ENCODE measurements at places on chromosomes 1 and 21. TPM values are rescaled to one million over a fixed set of nuclear protein-coding genes. Genes with fewer than 3 reads are reported as not detected.

GRCh38 chr1:1026599-1027413 lies 6.9 kb downstream of the AGRN start:
- H3K4me1 ChIP-seq: peaks cover 33% of the 10 kb centered on the region
- no peaks in the 10 kb centered on the region for H3K27me3 ChIP-seq
- DNase-seq: no peak
- no peak overlapping the region for H3K4me3 ChIP-seq
- H3K27ac ChIP-seq: no peak overlapping the region

The GJB3 gene
- not detected for total RNA-seq

The GJA8 gene
- not detected for total RNA-seq

The GNPAT gene
- 44.9 TPM for total RNA-seq

DNA sequence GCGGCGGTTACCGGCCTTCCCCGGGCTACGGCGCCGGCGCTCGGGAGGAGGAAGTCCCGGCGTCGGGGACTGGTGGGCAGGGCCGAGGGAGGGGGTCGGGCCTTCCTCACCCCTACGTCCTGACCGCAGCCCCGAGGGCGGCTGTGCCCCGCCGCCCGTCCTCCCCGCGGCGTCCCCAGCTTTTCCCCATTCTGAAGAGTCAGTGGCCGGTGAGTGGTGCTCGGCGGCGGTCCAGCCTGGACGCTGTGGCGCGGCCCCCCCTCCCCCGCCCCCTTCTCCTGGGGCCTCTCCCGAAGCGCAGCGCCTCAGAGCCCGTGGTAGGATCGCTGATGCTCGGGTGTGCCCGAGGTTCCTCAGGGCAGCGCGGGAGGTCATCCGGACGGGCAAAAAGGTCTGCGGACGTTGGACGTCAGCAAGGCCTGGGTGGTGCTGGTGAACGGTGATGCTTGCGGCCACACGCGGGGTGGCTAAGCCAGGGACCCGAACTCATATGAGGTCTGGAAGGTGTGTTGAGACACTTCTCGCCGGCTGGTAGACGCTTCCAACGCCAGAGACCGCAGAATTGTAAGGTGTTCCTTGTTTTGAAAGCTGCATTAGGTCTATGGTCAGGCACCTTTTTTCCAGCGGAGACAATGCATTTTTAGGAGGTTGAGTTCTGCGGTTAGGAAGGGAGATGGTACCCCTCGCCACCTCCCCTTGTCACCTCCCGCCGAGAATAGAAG lies 725 bp downstream of the SLC25A33 start:
- peaks cover 21% of the 10 kb centered on the region for H3K4me1 ChIP-seq
- peak overlapping the region; percentile 98 for H3K27ac ChIP-seq
